ENCODE measurements at places on chromosomes 5 and 9.

GRCh38 chr9:5089737-5090136 lies 95.7 kb downstream of the INSL6 start:
- DNase-seq: no peak

DNA sequence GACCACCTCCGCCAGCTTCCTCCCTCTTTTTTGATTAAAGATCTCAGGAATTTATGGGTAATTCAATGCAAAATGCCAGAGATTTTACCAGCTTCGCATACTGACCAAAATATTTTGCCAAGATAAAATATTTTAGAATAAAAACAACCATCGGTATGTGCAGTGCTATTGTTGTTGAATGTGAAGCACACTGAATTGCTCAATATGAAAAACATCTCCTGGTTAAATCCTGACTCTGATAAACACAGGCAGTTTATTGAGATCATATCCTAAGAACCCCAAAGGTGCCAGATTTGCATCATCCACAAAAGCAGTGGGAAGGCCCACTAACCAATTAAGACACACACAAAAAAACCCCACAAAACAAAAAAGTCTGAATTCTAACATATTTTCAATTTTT lies 202.4 kb downstream of the GLIS3 start:
- no peak for DNase-seq

DNA sequence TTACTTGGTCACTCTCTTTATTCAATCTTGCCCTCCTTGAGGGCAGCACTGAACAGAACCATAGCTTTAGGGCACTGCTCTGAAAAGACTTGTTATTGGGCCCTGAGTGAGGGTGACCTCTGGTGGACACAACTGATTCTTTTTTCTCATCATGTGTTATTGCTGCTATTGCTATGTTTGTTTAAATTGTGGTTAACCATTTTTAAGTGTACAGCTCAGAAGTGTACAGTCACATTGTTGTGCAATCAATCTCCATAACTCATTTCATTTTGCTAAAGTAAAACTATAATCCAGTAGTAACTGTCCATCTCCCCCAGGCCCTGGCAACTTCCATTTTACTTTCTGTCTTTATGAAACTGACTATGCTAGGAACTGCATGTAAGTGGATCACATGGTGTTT lies 351.1 kb upstream of the RIOK2 start:
- no peak for DNase-seq

- no peak for DNase-seq
Observed at GRCh38 chr5:98722188-98722587, 51.3 kb upstream of the RGMB start.

- no peak for DNase-seq
Observed at GRCh38 chr5:35248843-35249780, 18.8 kb upstream of the PRLR start.

GRCh38 chr5:145946112-145946861 lies 9.9 kb downstream of the SH3RF2 start:
- DNase-seq: no peak

GRCh38 chr9:131995382-131995781 lies 84.3 kb downstream of the MED27 start:
- DNase-seq: no peak

GRCh38 chr5:170056561-170057267 lies 49.0 kb upstream of the FOXI1 start:
- DNase-seq: no peak

- no peak for DNase-seq
Observed at GRCh38 chr9:69193685-69194032, 19.6 kb downstream of the TJP2 start.

DNA sequence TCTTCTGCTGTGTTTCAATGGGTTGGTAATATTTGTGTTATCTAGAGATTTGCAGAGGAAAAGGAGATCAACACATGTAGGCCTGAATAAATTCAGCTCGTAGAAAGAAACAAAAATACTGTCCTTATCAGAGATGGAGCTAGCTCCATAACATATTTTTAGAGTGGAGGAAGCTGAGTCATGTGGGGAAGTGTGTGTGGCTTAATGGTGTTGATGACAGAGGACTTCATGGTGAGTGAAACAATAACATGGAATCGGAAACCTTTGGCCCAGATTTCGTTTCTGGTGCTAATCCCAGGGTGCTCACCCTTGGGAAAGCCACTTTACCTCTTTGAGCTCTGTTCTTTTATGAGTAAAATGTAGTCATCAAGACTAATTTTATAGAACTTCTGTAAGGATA lies 825.0 kb downstream of the TLR4 start:
- DNase-seq: no peak

DNA sequence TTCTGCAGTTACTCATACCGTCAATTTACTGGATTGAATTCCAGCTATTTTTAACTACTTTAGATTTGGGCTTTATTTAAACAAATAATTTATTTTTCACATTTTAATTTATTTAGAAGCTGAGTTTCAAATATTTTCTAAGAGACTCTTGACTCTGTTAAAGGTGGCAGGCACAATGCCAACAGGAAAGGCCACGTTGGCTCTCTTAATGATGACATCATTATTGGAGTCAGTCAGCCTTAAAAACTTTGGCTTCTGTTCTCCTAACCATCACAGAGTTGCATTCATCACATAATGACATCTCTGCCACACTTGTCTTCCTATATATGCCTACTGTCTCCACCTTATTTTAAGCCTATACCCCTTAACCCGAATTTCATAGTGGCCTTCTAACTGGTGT lies 172.3 kb upstream of the PLPPR1 start:
- DNase-seq: no peak

GRCh38 chr5:6480133-6481051 lies 31.7 kb downstream of the UBE2QL1 start:
- DNase-seq: no peak

DNA sequence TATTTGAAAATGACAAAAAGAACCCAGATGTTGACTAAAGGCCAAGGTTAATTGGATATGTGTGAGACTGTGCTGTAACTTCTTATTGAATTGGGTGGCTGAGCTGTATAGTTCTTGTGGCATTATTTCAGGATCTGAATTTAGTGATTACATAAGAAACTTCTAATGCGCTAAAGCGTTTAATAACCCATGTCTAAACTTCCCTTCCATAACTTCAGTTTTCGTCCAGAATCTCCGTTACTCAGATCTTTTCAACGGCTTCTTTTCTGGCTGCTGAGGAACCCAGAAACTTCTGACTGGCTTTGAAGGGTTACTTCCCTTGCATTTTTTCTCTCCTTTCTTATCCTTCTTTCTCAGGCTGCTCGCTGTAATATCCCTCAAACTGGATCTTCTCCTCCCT lies 28.1 kb upstream of the C9orf72 start:
- DNase-seq: no peak

DNA sequence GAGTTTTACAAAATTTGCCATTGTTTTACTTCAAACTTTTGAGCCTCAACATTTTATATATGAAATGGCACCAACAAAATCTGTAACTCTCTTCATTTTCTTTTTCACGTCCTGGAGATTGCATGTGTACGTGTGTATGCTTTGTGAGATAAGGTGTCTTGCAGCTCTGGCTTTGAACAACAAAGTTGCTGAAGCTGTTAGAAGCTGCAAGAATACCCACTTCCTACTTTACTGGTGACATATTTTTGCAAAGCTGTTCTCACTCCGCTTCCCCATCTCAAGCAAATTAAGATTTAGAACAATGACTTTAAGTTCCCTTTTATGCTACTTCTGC lies 41.8 kb downstream of the FYB1 start:
- DNase-seq: no peak

GRCh38 chr9:71490810-71491209 lies 277.5 kb downstream of the CEMIP2 start:
- no peak for DNase-seq

DNA sequence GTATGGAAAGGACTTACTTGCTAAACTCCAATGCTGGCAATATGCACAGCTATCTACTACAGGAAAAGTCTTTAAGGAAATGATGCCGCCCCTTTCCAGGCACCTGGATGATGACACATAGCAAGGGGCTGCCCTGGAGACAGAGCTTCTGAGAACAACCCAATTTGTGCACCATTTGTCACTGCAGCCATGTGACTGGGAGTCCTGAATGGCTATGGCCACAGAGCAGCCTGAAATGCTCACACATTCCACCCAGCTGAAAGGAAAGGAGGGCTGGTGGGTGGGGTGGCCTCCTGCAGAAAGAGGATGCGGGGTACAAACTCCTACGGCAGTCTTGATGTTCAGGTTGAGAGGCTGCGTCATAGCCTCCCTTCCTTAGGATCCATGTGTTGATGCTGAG lies 70.1 kb upstream of the FSTL4 start:
- DNase-seq: no peak

DNA sequence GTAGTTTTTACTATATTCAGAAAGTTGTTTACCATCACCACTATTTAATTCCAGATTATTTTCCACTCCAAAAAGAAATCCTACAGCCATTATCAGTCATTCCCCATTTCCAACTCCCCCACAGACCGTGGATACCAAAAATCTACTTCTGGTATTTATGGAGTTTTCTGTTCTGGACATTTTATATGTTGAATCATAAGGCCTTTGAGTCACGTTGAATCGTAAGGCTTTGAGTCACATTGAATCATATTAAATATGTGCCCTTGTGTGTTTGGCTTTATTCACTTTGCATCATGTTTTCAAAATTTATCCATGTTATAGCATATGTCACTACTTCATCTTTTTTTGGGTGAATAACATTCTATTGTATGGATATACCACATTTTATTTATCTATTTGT lies 454.1 kb upstream of the NUDT12 start:
- DNase-seq: no peak

DNA sequence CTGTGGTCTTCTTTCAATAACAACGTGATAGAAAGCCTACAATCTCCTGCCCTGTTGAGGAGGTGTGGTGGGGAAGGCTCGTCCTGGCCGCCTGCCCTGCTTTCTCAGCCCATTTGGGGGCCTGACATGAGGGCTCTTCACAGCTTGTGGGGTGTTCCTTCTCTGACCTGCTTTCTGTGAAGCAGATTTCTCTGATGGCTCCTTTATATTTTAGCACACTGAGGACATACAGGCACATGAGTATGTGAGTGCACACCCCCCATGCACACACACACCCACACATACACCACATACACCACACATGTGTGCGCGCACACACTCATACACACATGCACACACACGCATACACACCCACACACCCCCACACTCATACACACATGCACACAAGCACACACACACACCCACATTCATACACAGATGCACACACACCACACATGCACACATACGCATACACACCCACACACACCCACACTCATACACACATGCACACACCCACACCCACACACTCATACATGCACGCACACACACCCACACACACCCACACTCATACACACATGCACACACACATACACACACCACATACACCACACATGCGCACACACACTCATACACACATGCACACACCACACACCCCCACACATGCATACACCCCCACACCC lies 117.5 kb downstream of the COL5A1 start:
- DNase-seq: no peak

GRCh38 chr9:133852431-133852830 lies 114.3 kb upstream of the SARDH start:
- DNase-seq: no peak
